Adrenal gland (tissue), 19 donors: ENCODE measurements at places on chromosomes 2 and 18.

DNA sequence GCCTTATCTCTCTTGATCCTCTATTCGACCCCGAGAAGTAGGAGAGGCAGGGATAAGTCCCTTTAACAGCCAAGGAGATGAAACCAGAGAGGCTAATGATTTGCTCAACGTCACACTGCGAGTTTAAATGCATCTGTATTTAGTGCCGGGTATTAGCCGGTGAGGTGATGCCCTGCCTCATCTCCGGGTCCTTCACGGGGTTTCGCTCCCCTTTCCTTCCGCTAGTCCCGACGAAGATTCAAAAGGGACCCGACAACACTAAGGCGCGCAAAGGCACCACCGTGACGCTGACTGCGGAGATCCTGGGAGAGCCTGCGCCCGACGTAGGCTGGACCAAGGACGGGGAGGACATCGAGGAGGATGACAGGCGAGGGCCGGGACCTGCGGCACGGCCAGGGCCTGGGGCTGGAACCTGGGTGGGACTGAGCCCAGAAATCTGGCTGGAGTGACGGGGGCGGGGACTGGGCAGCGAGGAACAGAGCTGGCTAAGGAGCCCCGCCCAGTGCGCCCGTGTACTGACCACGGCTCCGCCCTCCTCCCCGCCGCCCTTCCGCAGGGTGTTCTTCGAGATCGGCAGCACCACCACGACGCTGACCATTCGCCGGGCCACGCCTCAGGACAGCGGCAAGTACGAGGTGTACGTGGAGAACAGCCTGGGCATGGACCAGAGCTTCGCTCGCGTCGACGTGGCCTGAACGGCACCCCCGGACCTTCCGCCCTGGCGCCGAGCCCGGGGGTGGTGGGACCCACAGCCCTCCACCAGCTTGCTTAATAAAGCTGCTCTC, 1.0 kb upstream of the GMPPA start:
- no peak overlapping the region for H3K4me3 ChIP-seq
- DNase-seq, result peak; percentile 93
- peaks cover 8% of the 10 kb centered on the region for H3K27me3 ChIP-seq

DNA sequence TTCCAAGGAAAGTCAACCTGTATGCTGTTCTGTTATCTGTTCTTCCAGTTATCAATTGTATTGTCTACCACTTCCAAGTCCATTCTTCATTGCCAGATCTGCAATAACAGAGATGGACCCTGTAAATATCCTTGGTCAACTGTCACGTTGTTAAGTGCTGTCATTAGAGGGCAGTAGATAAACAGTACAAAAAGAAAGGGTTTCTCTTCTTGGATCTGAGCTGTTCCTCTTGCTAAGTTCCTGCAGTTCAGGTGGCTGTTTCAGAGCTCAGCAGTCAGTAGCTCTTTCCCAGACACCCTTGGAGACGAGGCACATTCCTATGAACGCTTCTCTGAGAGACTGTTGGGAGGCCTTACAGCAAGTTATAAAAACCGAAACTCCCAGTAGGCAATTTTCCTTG, 957.1 kb upstream of the CHAC2 start:
- no peak for DNase-seq
- no peaks in the 10 kb centered on the region for H3K4me1 ChIP-seq
- no peaks in the 10 kb centered on the region for H3K27me3 ChIP-seq

GRCh38 chr2:44550561-44550960, 188.8 kb downstream of the CAMKMT start:
- no peak overlapping the region for H3K27ac ChIP-seq
- peaks cover 14% of the 10 kb centered on the region for H3K4me1 ChIP-seq
- no peaks in the 10 kb centered on the region for H3K36me3 ChIP-seq
- H3K27me3 ChIP-seq, result no peaks in the 10 kb centered on the region
- no peak overlapping the region for H3K4me3 ChIP-seq
- DNase-seq, result no peak

DNA sequence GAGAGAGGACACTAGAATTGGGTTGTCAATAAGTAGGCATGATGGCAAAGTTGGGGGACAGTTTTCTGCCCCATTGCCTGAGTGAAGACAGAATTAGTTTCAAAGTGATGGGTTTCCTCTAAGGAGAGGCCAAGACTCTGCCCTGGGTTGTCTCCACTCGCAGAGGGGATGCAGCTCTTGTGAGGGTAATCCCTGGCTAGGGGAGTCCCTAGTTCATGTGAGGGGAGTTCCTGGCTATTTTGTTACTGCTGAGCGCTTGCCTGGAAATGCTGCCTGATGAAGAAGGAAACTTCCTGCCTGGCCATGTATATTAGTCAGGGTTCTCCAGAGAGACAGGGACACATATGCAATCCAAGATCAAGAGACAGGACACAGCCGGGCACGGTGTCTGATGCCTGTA, 501.5 kb downstream of the BCL11A start:
- no peak overlapping the region for H3K4me3 ChIP-seq
- no peak overlapping the region for H3K27ac ChIP-seq
- no peaks in the 10 kb centered on the region for H3K27me3 ChIP-seq
- no peaks in the 10 kb centered on the region for H3K4me1 ChIP-seq
- H3K36me3 ChIP-seq, result no peaks in the 10 kb centered on the region

GRCh38 chr2:172763079-172763478, 27.4 kb downstream of the RAPGEF4 start:
- DNase-seq, result no peak
- no peaks in the 10 kb centered on the region for H3K36me3 ChIP-seq
- no peaks in the 10 kb centered on the region for H3K4me1 ChIP-seq
- H3K27me3 ChIP-seq, result no peaks in the 10 kb centered on the region
- no peak overlapping the region for H3K27ac ChIP-seq

DNA sequence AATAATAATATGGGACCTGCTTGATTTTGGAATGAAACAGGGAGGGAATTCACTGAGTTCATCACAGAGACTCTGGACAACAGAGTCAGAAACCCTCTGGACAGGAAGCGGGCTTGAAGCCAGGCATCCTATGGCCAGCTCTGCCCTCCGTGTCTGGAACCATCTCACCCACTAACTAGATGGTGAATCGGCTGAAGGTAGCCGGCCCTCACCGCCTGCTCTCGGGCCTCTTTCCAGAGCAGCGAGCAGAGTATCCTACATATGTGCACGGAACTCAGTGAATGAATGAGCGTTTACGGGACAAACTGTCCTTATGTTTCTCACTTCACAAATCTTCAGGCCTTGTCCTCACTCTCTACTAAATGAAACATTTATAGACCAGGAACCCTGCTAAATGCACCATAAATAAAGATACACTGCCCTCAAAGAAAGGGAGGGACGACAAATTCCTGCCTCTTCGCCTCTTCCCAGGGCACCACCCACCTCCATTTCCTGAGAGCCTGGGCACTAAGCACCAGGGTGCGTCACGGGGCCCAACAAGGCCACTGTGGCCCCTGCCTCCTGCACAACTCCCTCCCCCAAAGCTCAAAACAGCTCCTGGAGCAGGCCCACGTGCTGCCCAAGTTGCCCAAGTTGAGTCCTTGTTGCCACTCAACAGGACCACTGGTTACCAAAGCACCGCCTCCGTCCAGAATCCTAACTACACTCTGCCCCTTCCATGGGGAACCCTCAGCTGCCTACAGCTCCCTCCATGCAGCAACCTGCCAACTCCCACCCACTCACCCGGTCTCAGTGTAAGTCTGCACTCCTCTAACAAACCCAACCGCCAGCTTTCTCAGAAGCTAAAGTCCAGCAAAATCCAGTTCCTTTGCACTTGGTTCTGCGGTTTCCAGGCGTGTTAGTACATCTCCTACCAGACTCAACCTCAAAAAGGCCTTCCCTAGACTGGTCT, 1.7 kb downstream of the TBC1D8 start:
- no peak overlapping the region for H3K4me3 ChIP-seq
- H3K36me3 ChIP-seq, result no peaks in the 10 kb centered on the region
- no peaks in the 10 kb centered on the region for H3K27me3 ChIP-seq
- DNase-seq, result no peak
- no peaks in the 10 kb centered on the region for H3K4me1 ChIP-seq

- no peak overlapping the region for H3K27ac ChIP-seq
- no peaks in the 10 kb centered on the region for H3K27me3 ChIP-seq
- no peaks in the 10 kb centered on the region for H3K36me3 ChIP-seq
- no peak for DNase-seq
Observed at GRCh38 chr2:69077252-69077950, 64.4 kb downstream of the ANTXR1 start.

DNA sequence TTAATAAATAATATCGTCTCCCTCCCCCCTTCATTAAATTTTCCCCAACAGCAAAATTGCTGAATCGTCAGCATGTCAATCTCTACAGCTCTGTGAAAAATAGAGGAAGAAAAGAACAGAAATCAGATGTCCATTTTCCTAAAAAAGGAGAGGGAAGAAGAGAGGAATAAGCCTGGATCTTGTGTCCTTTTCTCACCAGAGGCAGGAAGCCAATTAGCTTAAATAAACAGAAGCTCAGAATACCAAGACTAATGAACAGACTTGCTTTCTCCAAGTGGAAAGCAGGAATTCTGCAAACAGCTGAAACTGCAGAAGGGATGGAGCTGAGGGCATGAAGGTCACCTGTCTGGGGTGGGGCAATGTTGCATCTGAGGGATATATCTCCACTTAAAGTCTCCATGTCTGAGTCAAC, 265.7 kb downstream of the CCDC85A start:
- H3K36me3 ChIP-seq, result no peaks in the 10 kb centered on the region
- no peak overlapping the region for H3K4me3 ChIP-seq
- DNase-seq, result no peak
- no peaks in the 10 kb centered on the region for H3K27me3 ChIP-seq

DNA sequence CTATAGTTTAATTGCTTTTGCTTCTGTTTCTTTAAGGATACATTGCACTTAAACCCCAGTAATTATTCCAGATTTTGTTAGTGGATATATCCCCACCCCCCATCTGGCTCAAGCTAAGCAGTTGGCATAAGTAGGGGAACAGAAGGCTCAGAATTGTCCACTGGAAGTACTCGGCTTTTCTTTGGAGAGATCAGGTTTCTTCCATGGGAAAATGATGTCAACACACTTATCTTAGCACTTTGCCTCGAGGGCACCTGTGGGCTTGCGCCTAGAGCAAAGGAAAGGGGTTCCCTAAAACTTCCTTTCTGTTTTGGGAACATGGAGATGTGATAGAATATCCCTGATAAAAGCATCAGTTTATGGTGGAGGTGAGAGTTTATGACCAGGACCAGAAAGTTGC, 130.6 kb downstream of the FMNL2 start:
- DNase-seq, result no peak
- H3K4me3 ChIP-seq, result no peak overlapping the region
- no peaks in the 10 kb centered on the region for H3K36me3 ChIP-seq
- H3K27me3 ChIP-seq, result no peaks in the 10 kb centered on the region
- H3K4me1 ChIP-seq, result peaks cover 52% of the 10 kb centered on the region
